Stimulated activated CD4-positive, alpha-beta T cell treated with anti-CD3 and anti-CD28 coated beads, Interleukin-1b, Interleukin-23, amount 100 ng/mL, for 4 hours (primary cell): ENCODE measurements at places on chromosomes 6 and 20.

- DNase-seq, result no peak
These were observed 18.4 kb upstream of the MRPS18A start for GRCh38 chr6:43705996-43706395.

DNA sequence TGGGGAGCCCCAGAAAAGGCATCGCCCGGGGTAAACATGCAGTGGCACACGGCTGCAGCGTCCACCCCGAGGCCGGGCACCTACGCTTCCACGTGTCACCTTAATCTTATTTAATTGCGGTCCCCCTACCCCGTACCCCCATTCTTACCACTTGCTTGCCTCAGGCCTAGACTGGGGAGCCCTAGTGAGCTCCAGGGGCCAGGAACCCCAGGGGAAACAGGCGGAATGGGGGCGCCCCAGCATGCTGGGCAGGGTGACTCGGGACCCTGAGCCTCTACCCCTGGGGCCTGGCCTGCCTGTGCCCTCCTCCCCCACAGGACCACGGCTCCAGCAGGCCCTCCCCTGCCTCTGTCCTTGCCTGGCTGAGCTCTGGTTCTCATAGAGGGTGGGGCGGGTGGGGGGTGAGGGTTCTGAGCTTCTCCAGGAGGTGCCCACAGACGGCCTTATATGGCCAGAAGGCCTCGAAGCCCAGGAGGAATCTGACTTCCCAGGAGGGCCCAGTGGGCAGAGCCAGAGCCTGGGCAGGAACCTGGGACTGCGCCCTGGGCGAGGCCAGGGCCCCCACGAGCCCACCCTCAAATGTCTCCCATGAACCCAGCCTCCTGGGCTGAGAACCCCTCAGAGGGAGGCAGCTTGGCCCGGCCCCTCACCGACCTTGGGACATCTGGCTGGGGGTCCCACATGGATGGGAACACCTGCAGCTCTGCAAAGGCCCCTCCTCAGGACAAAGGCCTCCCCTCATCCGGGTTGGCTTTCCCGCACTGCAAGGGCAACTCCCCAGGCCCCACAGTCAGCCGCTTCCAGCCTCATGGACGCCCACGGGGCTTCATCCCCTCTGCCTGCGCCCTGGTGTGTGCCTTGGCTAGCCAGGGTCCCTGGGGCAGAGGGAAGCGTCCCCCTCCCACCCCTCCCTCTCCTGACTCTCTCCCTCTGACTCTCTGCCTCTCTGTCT is 5.2 kb upstream of the LAMA5 start:
- no peak for DNase-seq

GRCh38 chr6:129575378-129576118 is 134.4 kb downstream of the ARHGAP18 start:
- DNase-seq, result no peak

DNA sequence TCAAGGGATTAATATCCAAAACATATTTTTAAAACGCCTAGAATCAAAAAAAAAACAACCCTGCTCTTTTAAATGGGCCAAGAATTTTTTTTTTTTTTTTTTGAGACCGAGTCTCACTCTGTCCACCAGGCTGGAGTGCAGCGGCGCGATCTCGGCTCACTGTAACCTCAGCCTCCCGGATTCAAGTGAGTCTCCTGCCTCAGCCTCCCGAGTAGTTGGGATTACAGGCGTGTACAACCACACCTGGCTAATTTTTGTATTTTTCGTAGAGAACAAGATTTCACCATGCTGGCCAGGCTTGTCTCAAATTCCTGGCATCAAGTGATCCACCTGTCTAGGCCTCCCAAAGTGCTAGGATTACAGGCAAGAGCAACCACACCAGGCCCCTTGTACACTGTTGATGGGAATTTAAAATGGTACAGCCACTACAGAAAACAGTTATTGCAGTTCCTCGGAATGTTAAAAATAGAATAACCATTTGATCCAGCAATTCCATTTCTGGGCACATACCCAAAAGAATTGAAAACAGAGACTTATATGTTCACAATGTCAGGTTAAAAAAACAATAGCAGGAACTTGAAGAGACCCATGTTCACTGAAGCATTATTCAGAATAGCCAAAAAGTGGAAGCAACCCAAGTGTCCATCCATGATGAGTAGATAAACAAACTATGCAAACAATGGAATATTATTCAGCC is 3.1 kb upstream of the MYL9 start:
- DNase-seq, result no peak

DNA sequence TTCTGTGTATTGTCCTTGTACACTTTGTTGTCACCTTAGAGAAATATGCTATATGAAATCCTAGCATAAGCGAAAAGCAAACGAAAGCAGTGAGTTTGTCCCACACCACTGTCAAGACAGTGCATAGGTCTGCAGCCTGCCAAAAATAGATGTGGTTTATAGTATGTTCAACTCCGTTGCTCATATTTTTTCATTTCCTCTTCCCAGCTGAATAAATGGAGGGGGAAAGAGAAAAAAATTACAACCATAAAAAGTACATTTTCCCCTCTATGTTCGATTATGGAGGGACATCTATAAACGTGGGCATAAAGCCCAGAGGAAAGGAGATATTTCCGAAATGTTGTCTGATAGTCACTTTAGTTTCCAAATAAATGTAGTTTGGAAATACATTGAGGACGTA is 25.8 kb downstream of the PRL start:
- no peak for DNase-seq

DNA sequence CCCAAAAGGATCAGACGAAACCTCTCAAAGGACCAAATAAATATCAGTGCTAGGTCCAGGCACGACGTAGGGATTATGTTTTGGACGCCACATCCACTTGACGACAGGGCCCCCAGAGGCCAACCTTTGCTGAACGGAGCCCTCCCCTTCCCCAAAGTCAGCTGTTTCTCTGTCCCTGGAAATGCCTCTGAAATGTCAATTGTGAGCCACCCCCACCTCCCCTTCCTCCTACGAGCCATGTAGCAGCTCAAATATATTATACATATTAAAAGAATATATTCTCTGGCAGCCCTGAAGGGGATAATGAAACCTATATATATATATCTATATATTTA is 39.6 kb upstream of the BLCAP start:
- DNase-seq, result no peak

DNA sequence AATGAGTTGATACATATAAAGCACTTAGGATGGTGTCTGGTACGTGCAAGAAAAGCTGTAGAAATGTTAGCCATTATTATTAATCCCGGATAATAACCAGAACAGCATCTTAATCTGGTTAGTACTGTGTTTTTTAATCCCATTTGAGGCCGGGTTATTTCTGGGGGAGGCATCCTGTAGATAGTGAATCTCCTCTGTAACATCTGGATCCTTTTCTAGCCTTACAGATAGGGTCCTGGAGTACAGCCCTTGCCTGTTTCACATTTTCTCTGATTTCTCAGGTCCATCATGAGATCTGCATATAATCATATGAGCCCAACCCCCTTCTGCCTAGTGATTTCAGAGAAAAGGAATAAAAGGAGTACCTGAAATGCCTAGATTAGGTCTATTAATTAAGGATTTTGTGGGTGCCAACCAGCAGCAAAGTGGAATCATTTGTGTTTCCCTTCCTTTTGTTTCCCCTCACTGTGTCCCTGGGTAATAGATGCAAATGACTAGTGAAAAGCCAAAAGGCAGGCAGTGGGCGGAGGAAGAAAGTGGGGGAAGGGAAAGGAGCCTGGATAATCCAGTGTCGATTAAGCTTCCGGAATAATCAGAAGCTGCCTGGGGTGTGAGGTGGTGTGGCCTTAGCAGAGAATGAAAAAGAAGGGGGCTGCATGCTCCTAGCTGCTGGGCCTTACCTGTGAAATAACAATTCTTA is 88.9 kb downstream of the SOBP start:
- no peak for DNase-seq

GRCh38 chr6:37092923-37093727 is 76.8 kb upstream of the PIM1 start:
- DNase-seq, result no peak

- DNase-seq, result no peak
These were observed 8.4 kb upstream of the RNF182 start for GRCh38 chr6:13916230-13916944.

DNA sequence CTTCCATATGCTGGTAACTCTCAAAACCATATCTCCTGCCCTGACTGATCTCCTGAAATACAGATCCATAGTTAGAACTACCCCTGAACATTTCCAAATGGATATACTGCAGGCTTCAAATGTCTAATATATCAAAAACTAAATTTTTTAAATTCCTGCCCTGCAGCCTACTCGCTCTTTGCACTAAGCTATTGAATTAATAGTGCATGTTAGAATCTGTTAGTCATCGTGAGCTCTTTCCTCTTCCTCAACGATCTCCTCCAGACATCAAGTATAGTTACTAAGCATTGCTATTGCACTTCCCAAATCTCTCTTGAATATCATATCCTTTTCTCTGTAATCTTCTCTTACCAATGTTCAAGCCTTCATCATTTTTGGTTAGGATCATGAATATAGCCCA is 26.0 kb upstream of the RSPO3 start:
- no peak for DNase-seq

GRCh38 chr6:28775405-28776129 is 148.2 kb downstream of the TRIM27 start:
- no peak for DNase-seq

DNA sequence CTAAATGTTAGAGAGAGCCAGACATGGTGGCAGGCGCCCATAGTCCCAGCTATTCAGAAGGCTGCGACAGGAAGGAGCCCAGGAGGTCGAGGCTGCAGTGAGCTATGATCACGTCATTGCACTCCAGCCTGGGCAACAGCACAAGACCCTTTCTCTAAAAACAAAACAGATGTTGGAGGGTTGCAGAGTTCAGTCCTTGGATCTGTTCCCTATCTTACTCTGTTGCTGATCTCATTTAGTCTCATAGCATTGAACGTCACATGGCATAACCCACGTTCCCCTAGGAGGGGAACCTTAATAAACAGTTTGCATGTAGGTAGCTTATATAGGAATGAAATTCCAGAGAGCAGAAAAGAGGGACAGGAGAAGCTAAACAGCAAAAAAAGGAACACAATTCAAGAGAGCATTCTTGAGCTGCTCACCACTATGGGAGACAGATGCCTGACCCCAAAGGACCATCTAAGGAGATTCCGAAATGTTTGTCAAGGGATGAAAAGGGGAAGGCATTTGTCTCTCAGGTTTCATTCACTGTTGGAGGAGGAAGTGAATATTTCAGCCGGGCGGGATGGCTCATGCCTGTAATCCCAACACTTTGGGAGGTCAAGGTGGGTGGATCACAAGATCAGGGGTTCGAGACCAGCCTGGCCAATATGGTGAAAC is 54.6 kb upstream of the PIM1 start:
- no peak for DNase-seq

DNA sequence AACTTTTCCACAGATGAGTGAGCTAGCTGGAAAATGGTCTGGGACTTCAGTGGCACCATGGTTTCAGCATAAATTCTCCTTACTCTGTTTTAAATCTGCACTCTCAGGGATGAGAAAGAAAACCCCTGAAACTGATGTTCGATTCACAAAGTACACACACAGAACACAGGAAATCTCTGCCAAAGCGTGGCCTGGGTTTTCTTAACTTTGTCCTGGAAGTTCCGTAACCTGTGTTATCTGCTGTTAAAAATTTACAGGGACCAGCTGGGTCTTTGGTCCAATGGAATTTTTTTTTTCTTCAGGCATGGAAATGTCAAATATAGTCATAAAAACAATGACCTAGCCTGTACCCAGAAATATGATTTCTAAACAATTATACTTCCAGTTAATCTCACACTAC is 7.3 kb downstream of the SCML4 start:
- DNase-seq, result no peak

DNA sequence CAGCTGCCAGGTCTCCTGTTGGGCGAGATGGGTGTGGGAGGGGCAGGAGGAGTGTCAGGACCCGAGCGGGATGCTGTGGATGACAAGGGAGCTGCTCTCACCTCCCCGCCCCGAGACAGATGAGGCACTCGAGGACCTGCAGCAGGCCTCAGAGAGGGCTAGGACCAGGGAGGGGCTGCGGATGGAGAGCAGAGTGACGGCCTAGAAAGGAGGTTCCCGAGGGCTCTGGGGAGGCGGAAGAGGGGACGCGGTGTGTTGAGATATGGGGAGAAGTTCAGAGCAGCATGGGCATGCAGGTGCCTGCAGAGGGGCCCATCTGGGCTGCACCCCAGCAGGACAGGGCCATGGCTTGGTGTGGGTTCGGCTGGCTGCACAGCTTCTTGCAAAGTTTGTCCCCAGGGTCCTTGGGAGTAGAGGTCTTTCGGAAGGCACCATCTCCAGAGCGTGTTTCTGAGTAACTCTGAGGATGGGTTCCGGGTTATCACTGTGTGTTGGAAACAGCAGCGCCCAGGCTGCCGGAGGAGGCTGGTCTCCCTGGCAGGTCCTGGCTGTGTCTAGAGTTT is 104.6 kb downstream of the PAX1 start:
- no peak for DNase-seq

GRCh38 chr6:2021713-2022125 is 223.7 kb downstream of the GMDS start:
- DNase-seq, result no peak

DNA sequence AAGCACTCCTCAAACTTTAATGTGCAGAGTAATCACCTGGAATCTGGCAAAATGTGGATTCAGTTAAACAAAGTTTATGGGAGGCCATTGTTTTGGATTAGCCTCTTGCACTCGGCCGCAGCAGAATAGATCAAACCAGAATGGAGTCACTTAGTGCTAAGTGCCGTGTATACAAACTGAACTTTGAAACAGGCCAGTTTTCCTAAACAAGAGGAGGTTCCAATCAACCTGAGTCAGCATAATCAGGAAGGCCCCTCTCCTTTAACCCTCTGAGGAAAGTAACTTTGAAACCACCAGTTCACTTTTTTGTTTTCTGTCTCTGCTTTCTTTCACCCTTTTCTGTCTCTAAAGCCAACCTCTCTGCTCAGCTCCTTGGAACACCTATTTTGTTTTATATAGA is 92.2 kb downstream of the UST start:
- no peak for DNase-seq

DNA sequence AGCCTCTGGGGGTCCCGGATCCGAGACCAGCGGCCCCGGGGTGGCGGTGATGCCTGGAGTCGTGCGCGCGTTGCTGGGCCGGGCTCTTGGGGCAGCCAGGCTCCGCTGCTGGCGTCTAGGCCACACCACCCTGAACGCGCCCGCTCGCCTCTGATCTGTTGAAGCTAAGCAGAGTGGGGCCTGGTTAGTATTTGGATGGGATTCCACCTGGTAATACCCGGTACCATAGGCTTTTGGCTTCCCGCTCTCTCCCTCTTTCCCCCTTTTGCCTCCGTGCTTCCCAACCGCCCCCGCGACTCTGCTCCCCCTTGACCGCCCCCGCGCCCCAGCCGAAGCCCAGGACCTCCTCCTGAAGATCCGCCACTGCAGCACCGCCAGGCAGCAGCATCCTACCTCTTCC is 1383.5 kb upstream of the DEFB115 start:
- DNase-seq, result no peak

DNA sequence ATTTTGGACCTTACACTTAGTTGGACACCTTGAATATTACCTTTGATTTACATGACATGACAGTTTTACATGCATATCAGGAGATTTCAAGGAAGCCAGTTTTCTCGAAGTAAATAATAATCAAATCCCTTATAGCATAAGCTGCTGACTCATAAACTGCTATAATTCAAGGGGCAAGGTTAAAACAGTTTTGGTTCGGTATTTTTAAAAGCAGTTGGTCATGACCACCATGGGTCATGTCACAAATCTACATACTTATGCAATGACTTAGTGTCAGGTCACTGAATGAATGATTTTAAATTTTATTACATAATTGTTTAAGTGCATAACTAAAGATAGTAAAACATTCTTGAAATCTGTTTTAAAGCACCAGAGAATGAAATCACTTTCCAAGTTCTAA is 158.0 kb downstream of the DST start:
- DNase-seq, result no peak

GRCh38 chr6:43878823-43879495 is 108.9 kb downstream of the VEGFA start:
- DNase-seq, result no peak

- DNase-seq, result no peak
These were observed 99.2 kb upstream of the TMEM181 start for GRCh38 chr6:158460602-158461169.
